Uterus (tissue), 4 donors: ENCODE measurements at places on chromosomes 16 and 17. TPM values are rescaled to one million over a fixed set of nuclear protein-coding genes. Genes with fewer than 3 reads are reported as not detected.

The SLC12A3 gene
- not detected for total RNA-seq

The HES7 gene
- not detected for total RNA-seq

- no peak for DNase-seq
Observed at GRCh38 chr16:61215605-61216004, 820.6 kb downstream of the CDH8 start.

- no peak for DNase-seq
Observed at GRCh38 chr16:19972111-19972510, 87.5 kb upstream of the GPRC5B start.

DNA sequence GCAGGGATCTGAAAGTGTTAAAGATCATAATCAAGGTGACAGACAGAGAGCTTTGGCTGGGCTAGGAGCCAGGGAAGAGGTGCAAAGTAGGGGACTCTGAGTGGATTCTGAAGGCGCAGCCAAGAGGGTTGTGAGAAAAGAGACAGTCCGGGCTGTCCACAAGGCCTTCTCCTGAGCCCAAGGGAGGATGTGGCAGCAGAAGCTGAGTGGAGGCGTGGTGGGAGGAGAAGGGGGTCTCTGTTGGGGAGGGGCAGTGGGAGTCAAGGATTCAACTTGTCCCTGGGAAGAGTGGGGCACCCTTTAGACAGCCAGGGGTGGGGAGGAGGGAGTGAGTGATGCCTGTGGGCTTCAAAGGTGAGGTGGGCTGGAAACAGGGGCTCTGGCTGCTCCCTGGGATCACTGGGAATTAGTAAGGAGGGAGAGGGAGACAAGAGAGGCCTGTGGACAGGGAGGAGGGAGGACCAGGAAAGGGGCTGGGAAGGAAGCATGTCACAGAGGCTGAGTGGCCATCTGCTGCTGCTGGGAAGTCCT is 10.6 kb downstream of the CES1 start:
- DNase-seq, result no peak

DNA sequence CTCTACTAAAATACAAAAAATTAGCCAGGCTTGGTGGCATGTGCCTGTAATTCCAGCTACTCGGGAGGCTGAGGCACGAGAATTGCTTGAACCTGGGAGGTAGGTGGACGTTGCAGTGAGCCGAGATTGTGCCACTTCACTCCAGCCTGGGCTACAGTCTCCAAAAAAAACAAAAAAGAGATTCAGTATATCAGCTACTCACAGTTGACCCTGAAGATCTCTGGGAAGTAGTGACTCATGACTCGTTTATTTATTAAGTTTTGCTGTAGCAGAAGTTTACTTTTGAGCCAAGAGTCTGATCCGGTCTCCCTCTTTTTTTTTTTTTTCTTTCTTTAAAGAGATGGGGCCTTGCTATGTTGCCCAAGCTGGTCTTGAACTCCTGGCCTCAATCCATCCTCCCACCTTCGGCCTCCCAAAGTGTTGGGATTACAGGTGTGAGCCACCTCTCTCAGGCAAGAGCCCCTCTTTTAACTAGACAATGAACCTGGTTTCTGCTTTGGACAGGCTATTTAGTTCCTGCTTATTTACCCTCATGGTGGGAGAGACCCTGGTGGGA is 4.4 kb downstream of the MVP start:
- DNase-seq, result no peak

The MYH10 gene
- total RNA-seq, result 45.6 TPM

- no peak for DNase-seq
Observed at GRCh38 chr16:67767953-67768352, 38.4 kb downstream of the RANBP10 start.

- no peak for DNase-seq
Observed at GRCh38 chr16:728131-728889, 1.4 kb downstream of the HAGHL start.

The C17orf50 gene
- not detected for total RNA-seq

The RAB37 gene
- 1.1 TPM for total RNA-seq

GRCh38 chr17:4397840-4398239 is 31.4 kb upstream of the UBE2G1 start:
- DNase-seq, result no peak

DNA sequence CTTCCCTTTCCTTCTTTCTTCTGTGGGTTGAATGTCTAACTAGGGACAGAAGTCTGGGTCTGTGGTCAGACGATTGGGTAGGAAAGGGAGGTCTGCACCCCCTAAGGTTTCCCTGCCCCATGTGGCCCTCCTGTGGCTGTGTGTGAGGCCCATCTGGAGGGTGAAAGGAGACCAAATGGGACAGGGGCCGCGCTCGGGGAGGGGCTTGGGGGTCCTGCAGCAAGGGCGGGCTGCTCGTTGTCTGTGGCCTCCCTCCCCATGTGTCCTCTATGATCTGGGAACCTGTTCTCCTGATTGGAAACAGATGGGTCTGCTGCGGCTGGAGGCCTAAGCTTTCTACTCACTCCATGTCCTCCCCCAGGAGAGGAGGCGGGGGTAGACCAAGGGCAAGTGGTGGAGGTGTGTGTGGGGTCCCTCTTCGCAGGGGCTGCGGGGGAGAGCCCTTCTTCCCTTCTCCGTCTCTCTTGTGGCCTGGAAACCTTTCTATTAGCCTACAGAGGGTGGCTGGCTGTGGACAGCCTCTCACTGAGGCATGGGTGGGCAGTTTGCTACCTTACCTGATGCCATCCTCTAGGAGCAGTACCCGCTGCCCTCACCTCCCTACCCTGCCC is 18.6 kb downstream of the IGFBP4 start:
- peak; percentile 59 for DNase-seq

The CCL7 gene
- not detected for total RNA-seq

DNA sequence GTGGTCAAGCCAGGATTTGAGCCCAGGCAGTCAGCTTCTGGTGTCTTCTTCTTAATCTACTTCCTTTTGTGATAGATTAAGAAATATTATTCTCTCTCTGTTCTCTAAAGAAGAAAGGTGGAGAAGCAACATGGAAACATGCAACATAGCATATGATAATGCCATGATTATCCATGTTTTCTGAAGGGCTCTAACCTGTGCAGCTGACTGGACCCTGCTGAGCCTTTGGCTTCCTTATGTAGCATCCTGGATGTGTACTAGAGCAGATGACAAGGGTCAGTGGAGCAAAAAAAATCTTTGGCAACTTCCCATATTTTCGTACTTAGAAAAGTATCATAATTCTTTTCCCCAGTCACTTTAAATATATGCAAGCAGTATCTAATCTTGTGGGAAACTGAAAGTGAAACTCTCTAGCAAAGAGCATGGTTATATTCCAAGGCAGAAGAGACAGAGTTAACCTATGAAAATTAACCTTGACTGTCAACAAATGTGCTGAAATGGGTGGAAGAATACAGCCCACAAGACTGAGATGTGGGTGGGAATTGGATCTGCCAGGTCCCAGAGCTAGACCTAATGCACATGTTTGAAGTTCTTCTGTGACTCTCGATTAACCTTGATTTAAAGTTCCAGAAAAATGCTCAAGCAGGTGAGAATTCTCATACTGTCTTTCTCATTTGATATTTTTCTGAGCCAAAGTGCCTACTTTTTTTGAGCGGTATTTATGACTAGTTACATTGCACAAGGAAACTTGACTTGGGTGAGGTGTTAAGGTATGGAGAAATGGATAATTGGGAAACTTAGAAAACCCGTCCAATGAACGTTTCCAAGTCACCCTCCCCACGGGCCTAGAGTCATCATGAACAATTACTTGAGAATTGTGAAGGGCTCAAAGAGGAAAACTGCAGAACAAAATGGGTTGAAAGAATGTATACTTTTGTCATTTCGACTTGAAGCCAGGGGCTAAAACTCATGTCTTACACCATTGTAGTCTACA is 248.6 kb downstream of the FTO start:
- DNase-seq, result no peak
